Stimulated activated CD8-positive, alpha-beta memory T cell treated with anti-CD3 and anti-CD28 coated beads, Interleukin-7, amount 100 ng/mL, for 24 hours (primary cell): ENCODE measurements at places on chromosomes 1 and 21.

DNA sequence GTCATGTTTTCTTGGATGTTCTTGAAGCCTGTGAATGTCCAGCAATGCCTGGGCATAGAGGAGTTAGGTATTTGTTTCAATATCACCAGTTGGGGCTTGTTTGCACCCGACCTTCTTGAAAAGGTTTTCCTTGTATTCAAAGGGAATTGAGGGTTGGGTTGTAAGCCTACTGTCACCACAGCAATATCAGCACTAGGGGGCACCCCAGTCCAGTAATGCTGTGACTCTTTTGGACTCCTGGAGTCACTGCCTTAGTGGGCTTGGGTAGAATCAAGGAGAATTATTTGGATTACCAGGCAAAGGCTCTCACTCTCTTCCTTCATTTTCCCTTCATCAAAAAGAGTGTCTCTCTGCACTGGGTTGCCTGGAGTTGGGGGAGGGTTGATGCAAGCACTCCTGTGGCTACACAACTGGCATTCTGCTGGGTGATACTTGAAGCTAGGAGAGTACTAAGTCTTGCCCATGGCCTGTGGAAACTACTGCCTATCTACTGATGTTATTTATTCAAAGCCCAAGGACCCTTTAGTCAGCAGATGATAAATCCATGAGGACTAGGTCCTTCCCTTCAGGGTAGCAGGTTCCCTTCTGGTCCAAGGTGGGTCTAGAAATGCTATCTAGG is 34.5 kb downstream of the OR10R2 start:
- DNase-seq: peak; percentile 26

DNA sequence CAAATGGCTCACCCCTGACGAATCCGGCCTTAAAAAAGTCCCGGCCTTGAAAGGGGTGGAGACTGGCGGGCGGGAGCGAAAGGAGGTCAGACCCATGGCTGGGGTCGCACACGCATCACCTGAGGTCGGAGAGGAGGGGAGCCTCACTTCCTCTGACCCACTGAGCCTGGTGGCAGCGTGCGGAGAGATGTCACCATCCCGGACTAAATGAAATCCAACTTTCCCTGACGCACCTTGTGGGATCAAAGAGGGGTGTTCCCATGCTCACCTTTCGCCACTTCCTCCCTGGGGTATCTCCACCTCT is 709 bp upstream of the SLC41A1 start:
- DNase-seq: no peak

- no peak for DNase-seq
These were observed 48.4 kb upstream of the ZNF326 start for GRCh38 chr1:89946532-89946931.

GRCh38 chr1:209379280-209379679 is 204.2 kb upstream of the CAMK1G start:
- no peak for DNase-seq

GRCh38 chr1:225896937-225897549 is 8.1 kb upstream of the LEFTY1 start:
- DNase-seq: no peak

GRCh38 chr1:61639608-61640336 is 85.2 kb downstream of the TM2D1 start:
- DNase-seq: no peak

DNA sequence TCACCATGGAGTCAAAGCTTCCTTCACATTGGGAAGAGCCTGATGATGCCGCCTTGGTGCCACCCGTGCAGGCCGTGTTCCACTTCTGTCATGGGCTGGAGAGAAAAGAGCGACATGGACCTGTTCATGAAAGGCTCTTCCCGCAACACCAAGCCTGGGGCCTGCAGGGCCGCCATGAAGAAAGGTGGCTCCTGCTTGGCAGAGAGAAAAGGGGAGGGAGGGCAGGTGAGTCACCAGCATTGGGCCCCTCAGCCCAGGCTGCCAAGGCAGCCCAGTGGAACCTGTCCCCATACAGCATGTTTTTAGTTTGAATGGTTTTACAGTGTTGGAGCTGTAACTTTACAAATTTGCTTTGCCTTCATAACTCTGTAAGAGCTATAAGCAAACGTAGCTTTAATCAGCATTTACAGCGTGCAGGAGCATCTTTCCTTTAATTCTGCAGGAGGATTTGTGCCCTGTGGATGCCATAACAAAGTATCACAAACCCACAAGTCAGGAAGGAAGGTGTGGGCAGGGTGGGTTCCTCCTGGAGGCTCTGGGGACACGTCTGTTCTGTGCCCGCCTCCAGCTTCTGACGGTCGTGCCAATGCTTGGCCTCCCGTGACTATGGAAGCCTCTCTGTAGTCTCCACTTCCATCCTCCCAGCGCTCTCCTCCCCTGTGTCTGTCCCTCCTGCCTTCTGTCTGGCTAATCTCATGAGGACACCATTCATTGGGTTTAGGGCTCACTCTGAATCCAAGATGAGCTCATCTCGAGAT is 49.1 kb downstream of the RIPK4 start:
- no peak for DNase-seq

- no peak for DNase-seq
These were observed 214.5 kb downstream of the KCNT2 start for GRCh38 chr1:196393742-196394141.

GRCh38 chr1:29523136-29523535 is 286.8 kb downstream of the PTPRU start:
- DNase-seq: no peak

- DNase-seq: no peak
These were observed 35.7 kb downstream of the ASTN1 start for GRCh38 chr1:177128665-177129281.

- DNase-seq: no peak
These were observed 421.2 kb upstream of the DAB1 start for GRCh38 chr1:57845041-57845440.

DNA sequence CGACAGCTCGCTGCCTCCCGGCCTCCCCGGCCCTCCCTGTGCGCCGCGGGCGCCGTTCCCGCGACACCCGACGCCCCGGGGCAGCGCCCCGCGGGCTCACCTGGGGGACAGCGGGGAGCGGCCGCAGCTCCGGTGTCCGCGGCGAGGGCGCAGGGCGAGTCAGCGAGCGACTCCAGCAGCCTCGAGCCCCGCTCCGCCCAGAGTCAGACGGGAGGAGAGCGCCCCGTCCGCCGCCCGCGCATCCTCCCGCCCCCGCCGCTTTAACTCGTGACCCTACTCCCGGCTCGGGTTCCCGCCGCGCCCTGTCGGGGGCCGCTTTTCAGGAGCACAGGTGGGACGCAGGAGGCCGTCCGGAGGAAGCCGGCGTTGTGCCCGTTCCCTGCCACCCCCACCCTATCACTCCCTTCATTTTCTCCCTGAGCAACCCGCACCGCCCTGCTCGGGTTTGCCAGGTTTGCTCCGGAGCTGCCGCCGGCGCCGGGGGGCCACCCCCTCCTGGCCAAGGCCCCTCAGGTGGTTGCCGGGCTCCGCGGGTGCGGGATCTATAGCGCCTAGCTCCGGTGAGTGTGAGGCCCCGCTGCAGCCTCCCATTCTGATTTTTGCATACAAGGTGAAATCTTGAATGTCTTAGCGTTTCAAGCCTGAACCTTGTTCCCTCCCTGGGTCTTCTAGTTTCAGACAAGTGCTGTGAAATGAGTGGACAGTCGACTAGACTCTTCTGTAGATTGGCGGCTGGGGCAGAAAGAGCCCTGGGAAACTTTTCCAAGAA is at the start of gene MCOLN3:
Gene MCOLN3 (minus strand): TSS at position 205 of the 769 bp plus-strand sequence. CDS start 3,140 bp downstream, outside the sequence.
- DNase-seq: no peak

GRCh38 chr1:80542231-80542630 is 1258.5 kb upstream of the ADGRL2 start:
- no peak for DNase-seq

DNA sequence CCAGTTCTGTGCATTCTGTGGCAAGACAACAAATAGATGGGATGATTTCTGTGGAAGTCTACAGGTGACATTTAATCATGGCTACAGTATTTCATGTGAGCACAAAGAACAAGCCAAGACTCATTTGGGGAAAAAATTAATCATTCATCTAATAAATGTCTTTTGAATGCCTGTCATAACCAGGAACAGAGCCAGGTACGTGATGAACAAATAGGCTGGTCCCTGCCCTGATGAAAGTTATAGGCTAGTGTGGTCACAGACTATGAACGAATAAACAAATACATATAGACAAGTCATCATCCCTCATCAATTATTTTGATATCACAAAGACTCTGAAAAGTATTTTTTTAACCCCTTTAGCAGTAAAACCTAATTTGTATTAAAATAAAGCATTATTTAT is 226.4 kb upstream of the RRP15 start:
- no peak for DNase-seq

GRCh38 chr1:106889583-106889982 is 166.9 kb upstream of the PRMT6 start:
- DNase-seq: no peak

GRCh38 chr1:24540906-24541710 is 14.8 kb upstream of the NCMAP start:
- no peak for DNase-seq

DNA sequence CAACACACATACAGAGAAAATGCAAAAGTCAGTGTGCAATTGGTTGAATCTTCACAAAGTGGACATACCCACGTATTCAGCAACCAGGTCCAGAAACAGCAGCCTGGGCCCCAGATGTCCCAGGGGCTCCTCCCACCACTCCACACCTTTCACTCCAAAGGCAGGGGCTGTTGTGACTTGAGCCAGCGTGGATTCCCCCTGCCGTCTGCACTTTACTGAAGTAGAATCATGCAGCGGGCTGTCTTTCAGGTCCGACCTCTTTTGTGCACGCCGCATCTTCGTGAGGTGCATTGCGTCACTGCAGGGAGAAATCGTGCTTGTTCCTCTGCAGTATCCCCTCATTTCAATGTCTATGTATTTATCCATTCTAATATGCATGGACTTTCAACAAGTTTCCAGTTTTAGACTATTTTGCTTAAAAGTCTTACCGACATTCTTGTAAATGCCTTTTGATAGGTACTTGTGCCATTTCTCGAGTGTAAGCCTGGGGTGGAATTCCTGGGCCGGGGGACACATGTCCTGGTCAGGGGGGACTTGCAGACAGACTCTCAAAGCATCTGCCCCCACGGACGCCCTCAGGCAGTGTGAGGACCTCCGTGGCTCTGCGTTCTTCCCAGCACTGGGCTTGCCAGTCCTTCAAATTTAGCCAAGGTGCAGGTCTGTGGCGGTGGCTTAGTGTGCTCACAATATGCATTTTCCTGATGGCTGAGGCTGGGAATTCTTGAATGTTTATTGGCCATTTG is 29.3 kb upstream of the ACTRT2 start:
- DNase-seq: no peak

DNA sequence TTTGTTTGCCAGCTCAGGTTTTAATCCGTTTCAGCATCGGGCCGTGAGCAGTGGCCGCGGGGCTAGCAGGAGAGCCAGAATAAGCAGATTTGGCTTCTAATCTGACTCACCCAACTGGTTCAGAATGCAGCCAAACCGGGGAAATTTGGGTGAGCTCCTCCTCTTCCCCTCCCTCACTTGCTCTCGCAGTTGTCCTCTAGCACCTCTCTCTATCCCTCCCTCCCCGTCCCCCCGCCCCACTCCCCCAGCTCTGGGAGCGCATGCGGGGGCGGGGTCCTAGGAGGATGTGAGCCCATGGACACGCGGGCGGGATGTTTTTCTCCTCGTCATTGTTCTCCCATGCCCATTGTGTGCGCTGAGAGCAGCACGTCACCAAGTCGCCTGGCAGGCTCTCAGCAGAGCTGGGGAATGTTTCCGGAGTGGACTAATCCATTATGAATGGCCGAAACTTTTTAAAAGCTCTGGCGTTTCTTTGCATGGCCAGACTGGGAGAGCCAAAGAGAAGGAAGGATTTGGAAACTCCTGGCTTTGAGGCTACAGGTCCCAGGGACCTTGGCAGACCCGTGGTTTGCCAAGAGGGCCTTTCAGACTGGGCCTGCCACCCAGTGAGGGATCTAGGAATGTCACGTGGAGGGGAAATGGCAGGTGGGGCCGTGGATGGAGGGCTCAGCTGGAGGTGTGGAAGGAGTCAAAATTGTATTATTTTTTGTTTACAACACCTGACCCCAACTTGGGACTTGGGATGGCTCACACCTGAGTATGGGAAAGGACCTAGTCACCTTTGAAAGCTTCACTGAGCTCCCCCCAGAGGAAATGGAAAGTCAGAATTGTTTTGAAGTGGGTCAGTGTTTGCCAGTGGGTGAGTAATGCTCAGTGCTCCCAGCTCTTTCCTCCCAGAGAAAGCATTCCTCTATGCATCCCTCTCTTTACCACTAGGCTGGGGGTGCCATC is 39.2 kb downstream of the CDK18 start:
- DNase-seq: no peak

GRCh38 chr1:65955071-65955470 is 162.4 kb downstream of the PDE4B start:
- DNase-seq: no peak

DNA sequence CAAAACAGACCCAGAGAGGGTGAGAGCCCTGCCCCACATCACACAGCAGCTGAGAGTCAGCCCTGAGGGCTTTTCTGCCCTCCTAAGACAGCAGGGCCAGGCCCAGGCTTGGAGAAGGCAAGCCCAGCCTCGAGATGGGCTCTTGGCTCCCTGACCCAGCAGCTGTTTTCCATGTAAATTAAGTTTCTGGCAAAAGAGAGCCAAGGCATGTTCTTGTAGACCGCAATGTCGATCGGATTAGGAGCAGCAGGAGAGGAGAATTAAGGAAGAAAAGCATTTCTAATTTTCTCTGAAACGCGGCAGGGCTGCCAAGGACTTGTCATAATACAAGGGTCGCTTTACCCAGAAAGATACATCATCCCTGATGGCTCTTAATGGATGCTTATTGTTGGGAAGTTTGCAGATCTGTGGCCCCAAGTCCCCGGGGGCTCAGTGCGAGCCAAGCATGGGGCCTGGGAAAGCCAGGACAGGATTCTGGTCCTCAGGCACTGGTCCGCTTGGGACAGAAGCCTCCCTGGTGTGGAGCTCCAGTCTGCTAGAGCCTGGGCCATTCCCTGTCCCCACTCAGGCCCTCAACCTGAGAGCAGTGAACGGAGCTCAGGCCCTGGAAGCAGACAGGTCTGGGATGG is 62.8 kb downstream of the DMRTB1 start:
- no peak for DNase-seq

DNA sequence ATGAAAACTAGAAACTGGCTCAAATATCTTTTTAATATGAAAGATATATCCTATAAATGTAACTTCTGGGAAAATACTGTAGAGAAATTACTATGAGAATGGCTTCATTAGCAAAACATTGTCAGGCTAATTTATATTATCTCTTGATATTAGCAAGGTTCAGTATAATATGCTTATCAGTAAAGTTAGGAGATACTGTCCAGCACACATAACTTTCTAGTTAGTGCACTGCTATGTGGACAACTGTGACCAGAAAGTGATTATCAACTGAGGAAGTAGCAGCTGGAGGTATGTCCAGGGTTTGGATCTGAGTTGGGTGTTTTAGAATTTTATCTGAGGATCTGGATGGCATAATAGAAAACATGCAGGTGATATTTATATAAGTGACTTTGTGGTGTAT is 7.5 kb downstream of the LRRC8C start:
- no peak for DNase-seq

GRCh38 chr1:236417336-236417735 is 23.2 kb downstream of the EDARADD start:
- no peak for DNase-seq

DNA sequence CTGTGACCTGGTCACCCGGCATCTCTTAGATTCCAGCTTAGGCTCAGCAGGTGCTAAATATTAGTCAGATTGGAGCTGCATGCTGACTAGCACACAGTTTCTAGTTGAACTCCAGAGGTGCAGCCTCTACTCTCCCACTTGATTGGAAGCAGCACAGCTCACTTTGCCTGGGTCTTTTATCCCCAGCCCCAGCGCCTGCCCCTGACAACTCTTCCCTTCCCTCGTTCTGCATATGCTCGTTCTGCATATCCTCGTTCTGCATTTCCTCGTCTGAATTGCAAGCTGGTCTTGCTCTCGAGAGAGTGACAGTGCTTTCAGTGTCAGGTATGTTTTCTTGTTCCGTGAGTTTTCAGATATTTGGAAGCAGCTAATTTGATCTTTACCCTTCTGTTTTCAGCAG is 11.7 kb downstream of the COL18A1 start:
- no peak for DNase-seq

GRCh38 chr1:63038586-63038985 is 254.7 kb downstream of the ATG4C start:
- DNase-seq: no peak
